ENCODE measurements at places on chromosomes 5 and 9.

GRCh38 chr9:82367016-82367415 lies 378.4 kb downstream of the SPATA31D1 start:
- DNase-seq: no peak

DNA sequence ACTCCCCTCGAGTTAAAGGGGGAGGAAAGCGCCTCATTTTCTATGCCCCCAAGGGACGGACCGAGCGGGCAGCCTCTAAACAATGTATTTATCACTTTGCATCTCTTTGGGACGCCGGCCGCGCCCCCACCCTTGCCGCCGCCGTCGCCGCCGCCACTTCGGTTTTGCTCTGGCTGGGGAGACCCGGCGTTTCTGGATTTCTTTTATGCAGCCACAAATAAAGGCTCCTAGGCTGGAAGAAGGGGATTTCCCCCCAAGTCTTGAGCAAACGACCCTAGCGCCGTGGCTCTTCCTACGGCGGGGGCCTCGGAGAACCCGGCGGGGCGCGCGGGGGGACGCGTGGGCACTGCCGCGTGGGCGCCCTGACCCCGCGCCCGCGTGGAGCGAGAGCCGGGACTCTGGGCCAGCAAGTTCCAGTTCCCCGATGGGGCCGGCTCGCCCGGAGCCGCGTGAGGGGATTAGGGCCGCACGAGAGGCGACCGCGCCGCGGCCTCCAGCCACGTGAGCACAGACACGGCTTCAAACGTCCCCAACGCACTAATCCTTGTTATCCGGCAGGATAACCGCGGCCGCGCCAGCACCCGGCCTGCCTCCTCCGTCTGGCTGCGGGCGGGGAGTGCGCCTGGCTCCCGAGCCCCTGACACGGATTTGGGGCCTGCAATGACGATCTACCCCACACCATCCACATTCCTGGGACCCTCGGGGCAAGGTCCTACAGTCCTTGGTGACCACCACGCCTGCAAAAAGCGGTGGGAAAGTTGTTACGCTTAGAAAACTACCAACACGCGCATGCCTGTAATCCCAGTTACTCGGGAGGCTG lies 7.9 kb upstream of the NEUROG1 start:
- DNase-seq: no peak

DNA sequence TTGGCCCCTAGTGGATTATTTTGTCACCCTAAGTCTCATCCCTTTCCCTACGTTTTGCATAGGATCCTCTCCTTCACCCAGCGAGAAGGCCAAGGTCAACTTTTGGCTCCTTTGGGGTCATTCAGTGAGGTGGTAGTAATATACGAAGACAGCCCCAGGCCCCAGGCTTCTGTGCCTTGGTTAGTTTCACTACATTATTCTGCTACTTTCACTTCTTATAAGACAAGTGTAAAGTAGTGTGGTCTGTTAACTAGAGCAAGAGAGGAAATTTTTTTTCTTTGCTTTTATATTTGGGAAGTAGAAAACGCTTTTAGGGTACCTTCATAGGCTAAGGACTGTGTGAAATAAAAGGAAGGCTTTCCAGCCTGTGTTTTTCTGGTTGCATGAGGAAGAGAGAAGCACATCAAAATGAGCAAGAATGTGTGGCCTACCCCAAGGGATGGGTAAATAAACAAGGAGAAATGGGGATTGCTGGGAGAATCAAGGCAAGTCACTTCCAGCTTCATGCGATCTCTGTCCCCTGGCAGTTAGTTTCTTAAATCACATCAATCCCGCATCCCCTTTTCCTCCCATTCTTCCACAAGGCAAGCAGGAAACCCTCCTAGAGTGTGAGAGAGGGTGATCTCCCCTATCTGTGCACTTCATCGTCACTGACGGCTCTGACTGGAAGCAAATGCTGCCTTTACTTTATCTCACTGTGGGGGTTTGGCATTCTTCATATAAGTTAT lies 677.0 kb upstream of the WWC1 start:
- DNase-seq: no peak

- DNase-seq: no peak
Observed at GRCh38 chr5:143796125-143796524, 15.8 kb upstream of the HMHB1 start.

- DNase-seq: no peak
Observed at GRCh38 chr5:92566113-92566786, 1014.8 kb downstream of the NR2F1-AS1 start.

GRCh38 chr9:80020056-80020455 lies 448.3 kb downstream of the TLE4 start:
- no peak for DNase-seq

- DNase-seq: no peak
Observed at GRCh38 chr9:24776226-24776625, 230.5 kb upstream of the IZUMO3 start.

- no peak for DNase-seq
Observed at GRCh38 chr5:35188031-35188457, 42.2 kb downstream of the PRLR start.

DNA sequence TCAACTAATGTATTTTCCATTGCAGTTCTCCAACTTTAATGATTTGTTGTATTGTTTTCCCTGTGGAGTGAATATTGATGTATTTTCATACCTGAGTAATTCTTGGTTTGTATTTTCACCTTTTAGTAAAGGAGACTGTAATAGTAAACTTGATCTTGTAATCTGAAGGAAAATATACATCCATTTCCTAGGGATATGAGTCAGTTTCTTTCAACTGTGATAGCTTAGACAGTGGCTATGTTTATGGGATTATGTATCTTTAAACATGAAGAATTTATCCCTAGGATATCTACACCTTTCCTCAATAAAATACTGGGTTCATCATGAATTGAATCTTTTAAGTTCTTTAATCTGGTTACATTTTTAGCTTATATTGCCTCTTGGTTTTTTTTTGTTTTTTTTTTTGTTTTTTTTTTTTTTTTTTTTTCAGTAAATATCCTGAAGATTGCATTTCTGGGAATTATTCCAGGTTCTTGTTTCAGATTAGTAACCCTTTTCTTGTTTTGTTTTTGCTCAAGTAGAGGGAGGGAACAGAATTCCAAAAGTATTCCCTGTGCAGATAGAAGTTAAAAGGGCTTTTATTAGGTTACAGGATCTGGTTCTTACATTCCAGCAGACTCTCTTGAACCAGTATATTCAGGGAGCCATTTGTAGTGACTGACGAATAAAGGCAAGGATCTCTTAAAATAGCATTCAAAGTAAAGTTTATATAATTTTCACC lies 7.1 kb downstream of the WDR36 start:
- no peak for DNase-seq

GRCh38 chr5:35134278-35135030 lies 86.7 kb upstream of the AGXT2 start:
- no peak for DNase-seq

DNA sequence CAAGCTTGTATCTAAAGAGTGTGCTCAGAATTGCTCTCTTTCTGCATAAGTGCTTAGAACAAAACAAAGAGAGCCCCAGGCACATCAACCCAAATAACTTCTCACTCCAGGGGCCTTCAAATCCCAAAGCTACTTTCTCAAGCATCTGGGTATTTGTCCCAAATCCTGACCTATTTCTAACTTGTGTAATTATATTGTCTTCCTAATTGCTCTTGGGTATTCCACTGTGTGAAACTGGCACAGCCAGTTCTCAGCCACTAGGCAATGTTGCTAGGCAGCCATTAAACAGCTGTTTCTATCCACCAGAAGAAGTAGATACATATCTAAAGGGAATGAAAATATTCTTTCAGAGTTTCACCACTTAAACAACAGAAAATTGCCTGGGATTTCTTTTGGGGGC lies 198.8 kb downstream of the PRELID2 start:
- DNase-seq: no peak

DNA sequence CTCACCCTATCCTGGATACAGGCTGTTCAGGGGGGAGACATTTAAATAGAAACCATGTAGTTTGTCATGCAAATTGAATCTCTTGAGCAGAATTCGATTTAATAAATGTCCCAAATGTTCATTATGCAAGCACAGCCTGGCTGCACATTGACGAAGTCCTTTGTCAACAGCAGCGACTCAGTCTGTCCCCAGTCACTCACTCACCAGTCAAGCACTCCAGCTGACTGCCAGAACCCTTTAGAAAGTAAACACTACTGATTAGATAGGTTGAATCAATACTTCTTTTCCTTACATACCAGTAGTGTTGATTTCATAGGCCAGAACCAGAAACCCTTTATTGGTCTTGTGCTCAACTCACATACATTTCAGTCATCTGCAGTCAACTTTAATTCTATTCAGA lies 27.5 kb downstream of the CDH6 start:
- DNase-seq: no peak

DNA sequence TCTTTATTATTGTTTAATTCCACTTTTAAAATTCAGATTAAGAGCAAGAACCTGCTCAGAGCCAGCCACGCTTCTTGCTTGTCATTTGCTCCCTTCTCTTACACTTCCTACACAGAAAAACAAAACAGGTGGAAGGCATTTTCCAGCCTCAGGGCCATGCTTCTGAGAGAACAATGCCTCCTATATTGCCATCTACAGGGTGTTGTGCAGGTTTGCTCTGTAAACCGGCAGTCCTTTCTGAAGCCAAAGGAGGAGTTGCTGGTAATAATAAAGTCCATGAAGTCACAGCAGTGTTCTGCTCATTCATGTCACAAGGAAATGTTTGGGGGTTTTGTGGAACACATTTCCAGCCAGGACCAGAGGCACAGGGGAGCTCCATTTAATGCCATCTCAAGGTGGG lies 16.1 kb upstream of the PRLR start:
- no peak for DNase-seq

DNA sequence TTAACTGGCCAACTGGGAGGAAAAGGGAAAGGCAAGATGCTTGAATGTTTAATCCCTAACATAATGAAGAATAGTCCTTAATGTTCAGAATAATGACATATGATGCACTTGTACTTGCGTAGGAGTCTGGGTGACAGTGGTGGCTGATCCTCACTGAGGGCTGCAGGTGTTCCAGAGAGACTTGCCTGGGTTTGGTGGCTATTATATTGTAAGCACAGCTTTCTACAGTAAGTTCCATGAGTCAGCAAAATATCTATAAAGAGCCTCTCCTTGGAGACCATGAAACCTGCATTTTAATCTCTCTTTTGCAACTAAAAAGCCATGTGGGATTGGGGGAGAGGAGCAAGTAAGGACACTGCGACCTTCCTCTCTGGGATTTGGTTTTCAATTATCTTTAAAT lies 1.9 kb upstream of the NPR2 start:
- DNase-seq: no peak

- DNase-seq: no peak
Observed at GRCh38 chr5:6601271-6601670, 31.6 kb downstream of the NSUN2 start.

DNA sequence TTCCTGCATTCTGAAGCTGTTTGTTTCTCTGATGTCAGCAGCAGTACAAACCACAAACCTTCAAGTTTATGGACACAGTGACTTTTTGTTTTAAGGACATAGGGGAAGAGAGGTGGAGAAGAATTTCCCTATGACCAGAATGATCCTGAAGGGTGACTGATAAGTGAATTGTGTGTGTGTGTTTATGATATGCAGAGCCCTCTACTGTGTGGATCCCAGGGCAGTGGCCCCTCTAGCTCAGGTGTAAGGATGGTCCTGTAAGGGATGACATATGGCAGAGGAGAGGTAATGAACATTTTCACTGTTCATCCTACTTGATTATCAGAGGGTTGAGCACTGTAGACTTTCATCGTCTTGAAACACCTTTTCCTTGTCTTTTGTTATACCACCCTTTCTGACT lies 30.6 kb upstream of the TMED7 start:
- DNase-seq: no peak

DNA sequence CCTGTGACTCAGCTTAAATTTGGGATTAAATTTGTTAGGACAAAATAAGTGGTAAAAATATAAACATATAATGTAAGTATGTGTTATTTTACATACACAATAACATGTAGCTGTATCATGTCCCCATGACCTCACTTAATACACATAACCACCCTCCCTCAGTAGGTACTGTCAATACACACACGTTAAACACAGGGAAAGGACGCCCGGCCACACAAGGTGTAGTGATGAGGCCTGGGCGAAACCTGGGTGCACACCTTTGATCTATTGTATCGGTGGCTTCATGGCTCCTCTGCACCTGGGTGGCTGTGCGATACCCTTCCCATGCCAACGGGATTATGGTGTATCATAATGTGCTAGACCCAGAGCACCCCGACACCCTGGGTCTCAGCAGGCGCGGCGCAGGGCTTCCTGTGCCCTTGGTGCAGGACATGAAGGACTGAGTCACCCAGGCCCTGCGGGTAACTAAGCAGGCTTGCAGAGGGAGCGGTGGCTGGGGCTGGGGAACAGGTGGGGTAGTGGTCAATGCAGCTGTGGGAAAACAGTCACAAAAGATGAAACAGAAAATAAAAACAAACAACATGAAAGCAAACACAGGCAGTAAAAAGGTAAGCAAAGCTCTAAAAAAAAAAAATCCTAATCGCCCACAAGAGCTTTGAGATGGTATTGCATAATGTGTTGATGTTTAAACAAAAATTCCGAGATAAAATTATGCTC lies 127.5 kb upstream of the RETREG1 start:
- no peak for DNase-seq

DNA sequence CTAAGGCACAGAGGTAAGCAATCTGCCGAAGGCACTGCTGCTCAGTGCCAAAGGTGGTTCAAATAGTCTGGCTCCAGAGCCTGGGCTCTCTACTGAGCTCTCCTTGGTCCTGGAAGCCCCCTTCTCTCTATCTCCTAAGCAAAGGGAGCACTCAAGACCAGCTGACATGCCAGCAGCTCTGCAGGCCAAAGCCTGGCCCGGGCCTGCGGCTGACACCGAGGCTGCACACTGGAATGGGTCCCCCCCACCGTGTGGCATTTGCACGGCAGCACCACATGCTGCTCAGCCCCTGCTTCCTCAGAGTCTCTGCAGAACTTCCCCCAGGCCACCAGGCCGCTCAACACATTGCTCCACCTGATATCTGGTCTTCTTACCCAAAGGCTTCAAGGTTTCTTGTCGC lies 57.8 kb upstream of the GOLPH3 start:
- DNase-seq: no peak

- no peak for DNase-seq
Observed at GRCh38 chr9:121199921-121200320, 1.7 kb downstream of the RAB14 start.

GRCh38 chr5:144880513-144880912 lies 709.8 kb downstream of the KCTD16 start:
- no peak for DNase-seq

DNA sequence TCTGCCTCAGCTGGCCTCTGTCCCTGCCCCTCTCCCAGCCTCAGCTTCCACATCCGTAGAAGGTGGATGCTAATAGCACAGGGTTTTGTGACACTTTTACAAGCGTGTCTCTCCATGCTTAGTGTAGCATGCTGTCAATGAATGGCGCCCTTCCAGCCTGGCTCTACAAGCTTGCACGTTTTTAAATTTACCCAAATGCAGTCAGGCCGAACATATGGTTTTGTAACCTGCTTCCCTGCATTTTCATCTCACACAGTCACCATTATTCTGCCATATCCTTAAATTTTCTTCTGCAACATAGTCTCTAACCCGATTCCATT lies 28.8 kb downstream of the FAM163B start:
- no peak for DNase-seq

- DNase-seq: no peak
Observed at GRCh38 chr5:116982035-116982434, 407.4 kb upstream of the SEMA6A start.

Data from coronary artery (tissue), 2 donors.